Esophagus squamous epithelium (tissue), 5 donors: ENCODE measurements at places on chromosomes 7 and 10.
A peak's percentile ranks its signal among the peaks of the same experiment; 100 is the strongest.

DNA sequence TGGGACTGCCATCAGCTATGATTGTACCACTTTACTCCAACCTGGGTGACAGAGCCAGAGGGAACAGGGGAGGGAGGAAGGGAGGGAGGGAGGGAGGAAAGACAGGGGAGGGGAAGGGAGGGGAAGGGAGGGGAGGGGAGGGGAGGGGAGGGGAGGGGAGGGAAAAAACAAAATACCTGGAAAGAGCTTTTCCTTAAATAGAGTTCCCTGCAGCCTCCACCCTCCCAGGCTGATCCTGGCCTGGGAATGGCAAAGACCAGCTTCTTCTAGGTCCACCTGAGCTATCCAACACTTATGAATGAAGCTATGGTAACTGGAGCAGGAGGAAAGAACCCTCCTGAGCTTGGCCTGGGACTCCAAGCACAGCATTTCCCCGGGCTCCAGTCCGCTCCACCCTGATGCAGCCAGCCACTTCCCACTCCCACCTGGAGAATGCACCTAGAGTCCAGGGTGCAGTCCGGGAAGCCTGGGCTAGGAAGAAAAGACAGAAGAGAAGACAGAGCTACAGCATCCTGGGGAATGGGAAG is 66.1 kb downstream of the GRID1 start:
- no peak for DNase-seq

DNA sequence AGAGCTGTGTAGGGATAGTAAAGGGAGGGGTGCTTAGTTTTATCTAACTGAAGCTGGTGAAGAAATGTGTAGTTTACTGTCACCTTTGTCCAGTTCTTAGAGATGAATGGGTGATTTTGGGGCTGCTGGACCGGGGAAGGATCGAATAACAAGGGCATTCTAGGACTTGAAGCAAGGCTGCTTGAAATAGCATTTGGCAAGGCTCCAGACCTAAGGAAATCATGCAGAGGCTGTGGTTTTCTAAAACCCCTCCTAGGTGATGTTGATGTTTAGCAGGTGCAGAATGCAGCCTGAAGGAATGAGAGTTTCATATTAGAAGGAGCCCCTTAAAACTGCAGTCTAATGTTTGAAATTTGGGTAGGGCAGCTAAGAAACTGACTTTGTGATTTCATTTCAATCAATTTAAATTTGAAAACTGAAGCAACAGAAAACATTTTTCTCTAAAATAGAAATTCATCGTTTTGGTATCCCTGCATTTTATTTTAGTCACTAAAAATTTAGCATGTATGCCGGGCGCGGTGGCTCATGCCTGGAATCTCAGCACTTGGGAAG is 68.5 kb downstream of the TET1 start:
- no peak for DNase-seq

- no peak for DNase-seq
These were observed 2.0 kb downstream of the IFRD1 start for GRCh38 chr7:112452102-112452888.

DNA sequence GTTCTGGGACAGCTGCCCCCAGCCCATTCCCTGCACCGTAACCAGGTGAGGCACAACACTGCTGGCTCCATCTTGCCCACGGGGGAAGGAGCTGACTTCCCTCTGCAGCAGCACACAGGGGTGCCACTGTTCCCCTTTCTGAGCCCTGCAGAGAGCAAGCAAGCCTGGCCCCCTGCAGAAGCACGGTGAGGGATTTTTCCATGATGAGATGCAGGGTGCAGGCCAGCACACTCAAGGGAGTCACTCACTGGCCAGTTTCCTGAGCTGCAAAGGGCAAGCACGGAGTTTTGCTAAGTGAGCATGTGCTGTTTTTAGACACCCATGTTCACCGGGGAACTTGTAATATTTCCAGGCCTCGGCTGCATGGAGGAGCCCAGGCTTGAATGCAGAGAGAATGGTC is 176.6 kb downstream of the PIP4K2A start:
- no peak for DNase-seq

GRCh38 chr10:22570733-22571430 is 143.5 kb downstream of the PIP4K2A start:
- no peak for DNase-seq

DNA sequence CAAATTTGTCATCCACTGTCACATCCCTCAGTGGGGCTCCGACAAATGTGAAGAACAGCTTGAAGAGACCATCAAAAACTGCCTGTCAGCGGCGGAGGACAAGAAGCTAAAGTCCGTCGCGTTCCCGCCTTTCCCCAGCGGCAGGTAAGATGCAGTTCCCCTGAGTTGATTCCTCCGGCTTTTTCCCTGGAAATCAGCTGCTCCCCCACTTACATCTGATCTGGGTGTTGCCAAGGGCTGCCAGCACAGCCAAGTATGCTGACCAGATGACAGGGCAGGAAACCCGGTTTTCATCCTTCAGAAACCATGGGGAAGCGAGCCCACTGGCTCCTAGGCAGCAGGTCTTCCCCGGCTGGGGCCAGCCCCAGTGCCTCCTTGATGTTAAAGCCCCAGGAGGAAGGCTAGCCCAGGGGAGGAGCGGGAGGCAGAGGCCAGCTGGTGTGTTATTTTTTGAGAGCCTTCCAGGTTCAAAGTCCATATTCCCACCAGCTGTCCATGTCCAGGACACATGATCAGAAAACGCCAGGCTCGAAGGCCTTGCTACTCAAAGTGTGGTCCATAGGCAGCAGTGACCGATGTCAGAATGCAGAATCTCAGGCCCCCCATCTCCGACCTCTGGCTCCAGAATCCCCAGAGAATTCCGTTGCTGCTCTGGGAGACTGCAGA is 23.4 kb downstream of the AIFM2 start:
- DNase-seq: no peak

DNA sequence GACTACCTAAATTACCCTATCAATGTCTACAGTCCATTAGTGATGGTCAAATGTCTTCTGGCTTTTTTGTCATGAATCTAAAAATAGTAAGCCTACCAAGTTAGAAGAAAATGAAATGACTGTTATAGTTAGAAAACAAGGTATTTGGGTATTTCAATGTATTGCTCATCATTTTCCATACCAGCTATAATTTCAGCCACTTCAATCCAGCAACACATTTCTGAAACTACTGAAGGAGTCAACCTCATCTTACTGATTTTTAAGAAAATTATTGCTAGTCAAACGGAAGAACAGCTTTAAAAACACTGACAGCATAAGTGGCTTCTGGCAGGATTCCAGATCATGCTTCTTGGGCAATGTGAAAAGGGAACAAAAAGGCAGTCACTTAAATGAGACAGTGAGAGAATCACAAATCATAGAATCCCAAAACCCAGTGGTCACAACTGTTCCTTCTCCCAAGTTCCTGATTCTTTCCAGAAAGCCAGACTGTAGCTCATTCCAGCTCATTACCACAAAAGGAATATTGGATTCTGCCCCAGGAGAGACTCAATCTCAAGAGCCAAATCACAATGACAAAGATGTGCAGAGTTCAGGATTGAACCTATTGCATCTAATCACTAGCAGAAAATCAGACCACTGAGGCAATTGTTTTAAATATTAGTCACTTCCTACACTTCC is 61.2 kb upstream of the LRRN3 start:
- DNase-seq: no peak

GRCh38 chr7:69799048-69799697 is 200.9 kb downstream of the AUTS2 start:
- DNase-seq: no peak

DNA sequence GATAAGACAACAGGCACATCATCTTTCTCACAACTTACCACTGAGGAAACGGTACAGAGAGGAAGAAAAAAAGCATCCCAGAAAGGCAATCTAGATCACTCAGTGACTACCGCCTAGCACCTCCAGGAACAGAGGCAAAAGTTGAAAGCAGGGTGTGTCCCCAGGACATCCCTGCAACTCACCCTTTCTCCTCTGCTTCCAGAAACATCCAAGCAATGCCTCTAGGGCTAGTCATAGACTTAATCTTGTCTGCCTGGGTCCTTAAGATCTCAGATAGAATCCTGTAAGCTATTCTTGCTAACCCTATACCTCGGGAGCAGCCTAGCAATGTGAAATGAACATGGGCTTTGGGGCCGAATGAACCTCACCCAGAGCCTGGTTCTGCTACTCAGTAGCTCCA is 18.8 kb upstream of the PDCD4 start:
- no peak for DNase-seq

DNA sequence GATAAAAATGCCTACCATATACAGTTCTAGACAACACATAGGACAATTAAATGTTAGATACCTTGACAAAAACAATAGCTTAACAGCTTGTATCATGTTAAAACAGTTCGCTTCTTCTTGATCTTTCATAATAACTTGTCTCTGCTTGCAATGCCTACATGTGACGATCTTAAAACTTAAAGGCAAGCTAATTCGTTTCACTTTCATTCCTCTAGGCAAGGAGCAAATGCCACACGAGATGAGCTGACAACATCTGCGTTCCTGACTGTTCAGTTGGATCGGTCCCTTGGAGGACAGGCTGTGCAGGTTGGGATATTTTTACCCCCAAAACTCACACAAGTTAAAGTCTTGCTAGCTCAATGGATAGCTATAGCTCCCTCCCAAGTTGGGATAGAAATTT is 51.6 kb upstream of the ARL4A start:
- no peak for DNase-seq

DNA sequence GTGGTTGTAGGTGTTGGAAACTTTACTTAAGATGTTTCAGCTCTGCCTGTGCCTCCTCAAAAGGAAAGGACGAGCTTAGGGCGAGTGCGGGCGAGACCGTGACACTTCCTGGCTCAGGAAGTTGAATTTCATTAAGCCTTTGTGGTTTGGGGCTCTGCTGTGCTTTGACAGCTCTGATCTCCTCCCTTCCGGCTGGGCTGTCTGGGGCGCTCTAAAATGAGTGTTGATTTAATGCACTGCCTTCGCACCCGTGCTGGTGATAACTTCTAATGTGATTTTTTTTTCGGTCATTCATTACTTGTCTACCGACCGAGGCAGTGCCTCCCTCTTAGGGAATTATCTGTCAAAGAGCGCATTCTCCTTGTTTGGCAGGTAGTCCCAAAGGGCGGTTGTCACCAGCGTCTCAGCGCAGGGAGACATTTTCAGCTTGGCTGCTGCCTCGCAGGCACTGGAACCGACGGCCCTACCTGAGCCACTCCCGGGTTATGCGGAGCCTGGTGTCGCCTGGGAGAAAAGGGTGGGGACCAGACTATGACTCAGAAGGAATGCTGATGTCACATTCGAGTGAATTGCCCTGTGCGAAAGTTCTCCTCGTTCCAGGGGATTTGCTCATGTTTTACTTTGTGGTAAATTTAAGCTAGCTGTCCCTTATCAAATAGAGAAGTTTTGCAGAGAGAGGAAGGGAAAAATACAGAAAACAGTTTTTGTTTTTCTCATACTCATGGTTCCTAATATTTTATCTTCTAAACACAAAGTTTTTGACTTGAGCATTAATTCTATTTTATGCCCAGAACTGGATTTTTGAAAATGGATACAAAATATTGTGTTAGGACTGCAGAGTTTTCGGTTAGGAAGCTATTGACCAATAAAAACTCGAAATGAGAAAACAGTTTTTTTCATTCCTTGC is 920 bp downstream of the TES start:
- peak; percentile 5 for DNase-seq

DNA sequence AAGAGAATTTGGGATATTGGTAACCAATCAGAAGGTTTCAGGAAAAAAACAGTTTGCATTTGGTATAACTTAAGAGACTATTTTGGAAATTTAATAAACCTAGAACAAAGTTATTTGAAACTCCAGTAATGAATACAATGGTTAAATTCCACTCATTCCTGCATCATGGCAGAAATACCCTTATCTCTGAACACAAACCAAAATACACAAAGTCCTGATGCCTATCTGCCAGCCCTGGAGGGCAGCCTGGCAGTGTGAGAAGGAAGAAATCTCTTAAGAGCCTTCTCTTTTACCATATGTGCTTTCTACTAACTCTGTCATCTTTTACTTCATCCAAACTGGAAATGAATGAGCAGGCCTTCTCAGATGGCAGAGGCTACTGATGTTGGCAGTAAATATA is 147.1 kb upstream of the LYZL1 start:
- no peak for DNase-seq

DNA sequence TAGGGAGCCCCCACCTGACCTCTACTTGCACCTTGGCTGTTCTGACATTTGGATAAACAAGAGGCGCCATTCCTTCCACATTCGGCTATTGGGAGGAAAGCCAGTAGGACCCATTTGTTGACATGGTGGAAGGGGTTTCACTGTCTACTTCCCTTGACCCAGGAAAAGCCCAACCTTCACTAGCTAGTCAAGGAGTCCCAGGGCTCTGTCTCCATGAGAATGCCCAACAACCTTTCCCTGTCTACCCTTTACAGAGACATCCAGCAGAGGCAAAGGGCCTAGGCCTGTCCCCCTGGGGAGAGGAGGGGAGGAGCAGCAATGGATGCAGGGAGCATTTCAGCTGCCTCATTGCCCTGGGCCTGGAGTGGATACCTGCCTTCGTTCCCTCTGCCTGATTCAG is 136.1 kb downstream of the NEURL1 start:
- no peak for DNase-seq

GRCh38 chr7:158351481-158351880 is 236.1 kb downstream of the PTPRN2 start:
- no peak for DNase-seq

- DNase-seq: no peak
These were observed 67.3 kb downstream of the GLCCI1 start for GRCh38 chr7:8035647-8036518.

DNA sequence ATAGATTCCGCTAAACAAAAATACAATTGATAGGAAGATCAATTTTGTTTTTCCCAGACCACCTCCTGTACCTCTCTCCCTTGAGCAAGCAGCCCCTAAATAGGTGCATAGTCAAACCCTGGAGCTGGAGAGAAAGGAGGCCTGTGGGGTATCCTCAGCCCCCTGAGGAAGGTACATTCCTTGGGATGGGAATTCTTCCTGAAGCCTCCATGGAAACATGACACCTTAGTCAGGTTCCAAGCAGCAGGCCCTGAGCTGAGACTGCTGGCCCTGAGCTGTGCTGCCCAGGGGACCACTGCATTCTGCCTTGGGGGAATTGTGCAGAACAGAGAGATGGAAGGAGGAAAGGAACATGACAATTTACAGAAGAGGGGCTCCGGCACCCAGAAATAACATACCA is 7.4 kb downstream of the HNRNPF start:
- no peak for DNase-seq

GRCh38 chr10:126243971-126244370 is 144.3 kb downstream of the ADAM12 start:
- DNase-seq: no peak

DNA sequence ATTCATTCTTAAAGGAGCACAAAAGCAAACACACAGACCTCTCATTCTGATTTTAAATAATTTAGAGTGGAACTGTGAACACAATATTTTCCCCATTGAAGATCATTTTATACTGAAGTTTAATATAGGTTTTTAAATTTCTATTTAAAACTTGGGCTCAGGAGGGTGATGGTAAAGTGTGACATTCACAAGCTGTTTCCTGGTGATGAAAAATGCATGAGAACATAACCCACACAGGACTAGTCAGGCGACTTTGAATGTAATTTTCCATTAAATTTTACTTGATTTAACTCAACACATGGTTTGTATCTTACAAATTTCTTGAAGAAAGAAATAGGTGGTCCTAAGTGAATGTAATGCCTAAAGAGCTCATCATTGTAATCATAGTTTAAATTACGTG is 143.6 kb downstream of the CDK14 start:
- no peak for DNase-seq
